ENCODE measurements at places on chromosomes 12 and 14. TPM values are rescaled to one million over a fixed set of nuclear protein-coding genes. Genes with fewer than 3 reads are reported as not detected.

GRCh38 chr12:58026897-58027891 is 85.8 kb downstream of the ATP23 start:
- DNase-seq, result no peak

GRCh38 chr12:60977966-60978365 is 1282.2 kb upstream of the USP15 start:
- DNase-seq, result no peak

DNA sequence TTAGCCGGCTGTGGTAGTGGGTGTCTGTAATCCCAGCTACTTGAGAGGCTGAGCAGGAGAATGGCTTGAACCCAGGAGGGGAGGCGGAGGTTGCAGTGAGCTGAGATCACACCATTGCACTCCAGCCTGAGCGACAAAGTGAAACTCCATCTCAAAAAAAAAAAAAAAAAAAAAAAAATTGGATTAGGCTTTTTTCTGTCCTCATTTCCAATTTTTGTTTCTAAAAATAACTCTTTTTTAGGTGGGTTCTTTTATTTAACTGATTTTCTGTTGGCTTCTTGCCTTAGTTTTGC is 863.7 kb downstream of the LRFN5 start:
- no peak for DNase-seq

The ZFYVE26 gene
- total RNA-seq, result 17.2 TPM

The GLT8D2 gene
- total RNA-seq, result 40.7 TPM

GRCh38 chr12:41288142-41288811 is 100.2 kb downstream of the PDZRN4 start:
- DNase-seq, result no peak

- no peak for DNase-seq
Observed at GRCh38 chr14:38662781-38663180, 406.9 kb upstream of the CLEC14A start.

The SOX5 gene
- total RNA-seq, result not detected

GRCh38 chr12:8886502-8887284 is 27.6 kb upstream of the PHC1 start:
- no peak for DNase-seq

DNA sequence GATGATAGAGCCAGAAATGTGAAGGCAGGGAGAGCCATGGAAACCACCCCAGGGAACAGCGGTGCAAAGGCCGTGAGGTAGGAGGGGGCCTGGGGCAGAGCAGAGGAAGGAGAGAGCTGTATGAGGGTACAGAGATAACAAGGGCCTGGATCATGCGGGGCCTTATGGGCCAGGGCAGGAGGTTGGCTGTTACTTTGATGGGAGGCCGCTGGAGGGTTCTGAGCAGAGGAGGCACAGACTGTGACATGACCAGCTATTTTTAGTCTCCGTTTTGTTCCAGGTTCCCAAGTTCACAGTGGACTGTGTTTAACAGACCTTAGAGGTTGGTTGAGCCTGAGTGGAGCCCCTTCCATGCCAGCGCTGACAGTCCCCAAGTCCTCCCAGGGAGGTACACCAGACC is 118.6 kb downstream of the GCH1 start:
- DNase-seq, result no peak

DNA sequence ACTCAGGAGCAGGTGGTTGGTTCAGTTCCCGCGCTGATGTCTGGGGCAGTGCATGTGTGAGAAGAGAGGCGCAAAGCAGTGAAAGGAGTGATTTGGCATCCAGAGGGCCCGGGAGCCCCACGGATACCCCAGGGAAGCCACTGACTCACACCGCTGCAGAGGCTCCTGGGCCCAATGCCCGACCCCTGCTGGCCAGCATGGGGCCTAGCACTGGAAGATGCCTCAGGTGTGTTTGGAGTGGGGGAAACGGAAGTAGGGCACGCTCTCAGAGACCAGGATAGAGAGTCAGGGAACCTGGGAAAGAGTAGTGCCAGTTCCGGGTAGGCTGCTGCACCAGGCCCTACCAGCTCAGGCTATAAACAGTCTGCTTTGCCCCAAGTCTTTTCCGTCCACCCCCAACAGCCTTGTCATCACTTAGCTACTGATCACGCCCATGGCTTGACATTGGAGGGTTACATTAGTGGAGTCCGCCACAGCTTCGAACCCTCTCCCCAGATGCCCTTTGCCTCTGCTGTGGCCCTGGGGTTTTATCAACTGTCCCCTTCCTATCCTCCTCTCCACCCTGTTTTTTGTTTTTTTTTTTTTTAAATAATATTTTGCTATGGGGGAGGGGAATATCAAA is 9.5 kb upstream of the CSAD start:
- DNase-seq, result peak; percentile 37

The TNFRSF1A gene
- total RNA-seq, result 99.4 TPM

The ATP2A2 gene
- total RNA-seq, result 273 TPM

GRCh38 chr12:11748903-11749302 is 99.4 kb downstream of the ETV6 start:
- no peak for DNase-seq

DNA sequence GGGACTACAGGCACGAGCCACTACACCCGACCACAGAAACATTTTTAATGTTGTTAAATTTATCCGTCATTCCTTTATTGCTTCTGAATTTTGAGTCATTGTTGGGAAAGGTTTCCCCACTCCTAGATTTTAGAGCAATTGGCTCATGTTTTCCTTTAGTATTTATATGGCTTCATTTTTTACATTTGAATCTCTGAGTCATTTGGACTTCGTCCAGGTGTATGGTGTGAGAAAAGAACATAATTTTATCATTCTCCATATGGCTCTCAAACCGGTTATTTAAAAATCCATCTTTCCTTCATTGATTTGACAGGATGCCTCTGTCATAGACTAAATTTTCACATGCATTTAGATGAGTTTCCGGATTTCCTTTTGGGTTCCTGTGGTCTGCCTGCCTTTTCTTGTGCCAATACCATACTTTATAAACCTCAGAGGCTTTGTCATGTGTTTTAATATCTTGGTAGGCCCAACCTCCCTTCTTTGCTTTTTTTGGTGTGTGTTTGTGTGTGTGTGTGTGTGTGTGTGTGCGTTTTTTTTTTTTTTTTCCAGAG is 30.9 kb downstream of the LRTM2 start:
- DNase-seq, result peak; percentile 61

GRCh38 chr12:15757553-15758255 is 31.5 kb downstream of the EPS8 start:
- DNase-seq, result peak; percentile 82

- no peak for DNase-seq
Observed at GRCh38 chr12:48263617-48264016, 60.5 kb upstream of the OR10AD1 start.

The KCTD10 gene
- total RNA-seq, result 135 TPM

- peak; percentile 88 for DNase-seq
Observed at GRCh38 chr12:46389031-46389616, 16.6 kb upstream of the SLC38A2 start.

The MMP19 gene
- 19.7 TPM for total RNA-seq

DNA sequence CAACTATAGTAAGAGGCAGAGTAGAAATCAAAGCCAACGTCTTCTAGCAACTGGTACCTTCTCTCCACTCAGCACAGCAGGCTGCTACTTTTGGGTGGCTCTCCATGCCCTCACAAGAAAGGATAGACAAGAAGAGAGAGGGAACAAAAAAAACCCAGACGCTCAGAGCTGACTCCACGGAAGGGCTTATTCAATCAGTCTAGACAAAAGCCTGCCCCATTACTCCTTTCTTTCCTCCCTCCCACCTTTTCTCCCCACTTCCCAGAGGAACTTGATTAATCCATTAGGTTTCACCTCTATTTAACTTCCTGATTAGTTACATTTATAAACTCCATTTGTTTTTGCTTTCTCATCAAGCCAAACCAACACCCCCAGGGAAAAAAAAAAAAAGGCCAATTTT is 71.1 kb upstream of the CCDC60 start:
- DNase-seq, result no peak

The GUCY2C gene
- total RNA-seq, result not detected

The ACOT6 gene
- total RNA-seq, result not detected

GRCh38 chr14:51157012-51157411 is 62.1 kb upstream of the TRIM9 start:
- no peak for DNase-seq

DNA sequence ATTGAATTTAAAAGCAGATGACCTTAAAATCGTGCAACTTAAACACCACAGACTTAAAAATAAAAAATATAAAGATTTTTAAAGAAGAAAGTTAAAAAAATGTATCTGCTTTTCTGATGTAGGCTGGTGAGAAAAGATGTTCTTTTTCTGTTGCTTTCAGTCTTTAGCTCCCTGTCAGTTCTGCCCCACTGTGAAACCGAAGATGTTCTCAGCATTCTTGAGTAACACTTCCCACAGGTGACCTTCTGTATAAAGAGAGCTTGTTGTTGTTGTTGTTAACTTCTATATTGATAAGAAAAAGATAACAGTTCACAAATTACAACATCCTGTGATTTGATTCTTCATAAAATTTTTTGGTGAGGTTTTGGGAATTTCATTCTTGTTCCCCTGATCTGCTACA is 377.9 kb upstream of the RGS6 start:
- DNase-seq, result no peak

The STXBP6 gene
- total RNA-seq, result 18.2 TPM

DNA sequence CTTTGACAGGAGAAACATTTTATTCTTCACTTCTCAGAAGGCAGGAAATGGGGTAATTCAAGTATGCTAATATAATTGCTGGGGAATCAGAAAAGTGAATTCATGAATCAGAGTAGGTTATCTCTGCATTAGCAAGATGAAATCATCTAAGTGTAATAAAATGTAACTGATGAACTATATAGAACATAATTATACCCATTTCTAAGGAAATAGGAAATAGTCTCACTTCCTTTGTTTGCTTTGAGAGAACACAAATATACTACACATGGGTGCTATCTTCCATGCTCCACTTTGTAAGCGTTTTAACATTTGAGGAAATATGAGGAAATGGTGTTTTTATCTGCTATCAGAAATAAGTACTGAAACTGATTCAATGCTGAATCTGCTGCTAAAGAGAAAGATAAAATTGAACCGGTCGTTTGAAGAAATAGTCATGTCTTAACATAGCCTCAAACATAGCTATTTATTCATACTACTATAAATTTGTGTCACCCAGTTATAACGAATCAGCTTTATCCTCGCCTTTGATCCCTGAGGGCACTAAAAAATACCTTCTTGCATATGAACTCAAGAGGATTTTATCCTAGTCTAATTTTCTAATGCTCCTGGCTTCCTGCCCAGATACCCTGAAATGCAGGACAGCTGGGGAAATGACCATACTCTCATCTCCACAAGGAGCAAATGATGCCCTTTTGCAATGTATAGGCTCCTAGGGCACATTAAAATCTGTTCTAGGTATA is 696.0 kb downstream of the C12orf50 start:
- no peak for DNase-seq

GRCh38 chr12:66885115-66885875 is 206.4 kb upstream of the GRIP1 start:
- DNase-seq, result no peak

- no peak for DNase-seq
Observed at GRCh38 chr12:100661300-100661951, 87.9 kb downstream of the GAS2L3 start.

- peak; percentile 37 for DNase-seq
Observed at GRCh38 chr14:103519043-103519836, 3.4 kb downstream of the CKB start.

DNA sequence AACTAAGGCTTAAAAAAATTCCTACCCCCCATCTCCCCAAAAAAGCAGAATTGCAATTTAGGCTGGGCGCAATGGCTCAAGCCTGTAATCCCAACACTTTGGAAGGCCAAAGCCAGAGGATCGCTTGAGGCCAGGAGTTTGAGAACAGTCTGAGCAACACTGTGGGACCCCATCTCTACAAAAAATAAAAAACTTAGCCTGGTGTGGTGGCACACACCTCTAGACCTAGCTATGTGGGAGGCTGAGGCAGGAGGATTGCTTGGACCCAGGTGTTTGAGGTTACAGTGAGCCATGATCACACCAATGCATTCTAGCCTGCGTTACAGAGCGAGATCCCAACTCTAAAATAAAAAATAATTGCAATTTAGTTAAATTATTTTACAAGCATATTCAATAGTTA is 54.1 kb downstream of the CPM start:
- DNase-seq, result no peak

GRCh38 chr12:116959198-116959460 is 48.4 kb downstream of the FBXW8 start:
- DNase-seq, result no peak

The VRTN gene
- total RNA-seq, result not detected

DNA sequence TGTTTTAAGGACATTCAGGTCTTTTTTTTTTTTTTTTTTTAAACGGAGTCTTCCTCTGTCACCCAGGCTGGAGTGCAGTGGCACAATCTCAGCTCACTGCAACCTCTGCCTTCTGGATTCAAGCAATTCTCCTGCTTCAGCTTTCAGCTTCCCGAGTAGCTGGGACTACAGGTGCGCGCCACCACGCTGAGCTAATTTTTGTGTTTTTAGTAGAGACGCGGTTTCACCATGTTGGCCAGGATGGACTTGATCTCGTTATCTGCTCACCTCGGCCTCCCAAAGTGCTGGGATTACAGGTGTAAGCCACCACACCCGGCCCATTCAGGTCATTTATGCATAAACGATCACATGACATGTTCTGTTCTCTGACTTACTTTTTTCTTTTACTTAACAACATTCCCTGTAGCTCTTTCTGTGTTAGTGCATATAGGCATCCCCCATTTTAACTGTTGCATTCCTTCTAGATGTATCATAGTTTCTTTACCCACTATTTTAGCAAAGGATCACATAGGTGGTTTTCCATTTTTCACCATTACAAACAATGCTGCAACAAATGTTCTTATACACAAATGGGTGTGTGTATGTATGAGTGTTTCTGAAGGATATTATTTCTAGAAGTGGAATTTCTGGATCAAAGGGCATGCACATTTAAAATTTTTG is 74.2 kb downstream of the ARF6 start:
- no peak for DNase-seq

GRCh38 chr14:102717276-102717675 is 60.0 kb upstream of the TRAF3 start:
- no peak for DNase-seq

DNA sequence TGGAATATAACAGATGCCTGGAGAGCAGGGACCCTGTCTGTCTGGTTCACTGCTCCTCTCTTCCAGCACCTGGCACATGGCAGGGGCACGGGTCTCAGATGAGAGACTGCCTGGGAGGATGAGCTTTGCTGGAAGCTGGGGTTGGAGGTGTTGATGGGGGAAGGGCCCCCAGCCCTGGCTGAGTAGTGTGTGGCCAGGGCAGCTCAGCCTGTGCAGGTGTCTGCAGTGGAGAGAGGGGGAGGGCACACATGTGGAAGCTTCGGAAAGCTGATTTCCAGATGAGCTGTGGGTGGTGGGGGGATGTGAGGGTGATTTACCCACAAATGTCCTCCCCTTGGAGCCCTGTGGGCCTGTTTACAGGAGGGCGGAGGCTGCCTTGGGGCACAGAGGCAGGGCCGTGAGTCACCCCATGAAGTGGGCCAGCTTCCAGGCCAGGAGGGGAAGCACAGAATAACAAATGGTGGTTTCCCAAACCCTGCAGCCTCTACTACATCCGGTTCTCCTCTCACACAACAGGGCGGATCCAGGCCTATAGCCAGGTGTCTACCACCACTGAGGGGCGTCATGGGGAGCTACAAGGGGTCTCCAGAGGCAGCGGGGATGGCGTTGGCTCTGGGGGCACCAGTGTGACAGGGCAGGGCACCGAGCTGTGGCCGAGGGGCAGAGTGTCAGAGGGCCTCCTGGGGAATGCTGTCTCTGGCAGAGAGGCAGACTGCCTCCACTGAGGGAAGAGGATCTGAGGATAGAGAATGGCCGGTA is 11.0 kb downstream of the KRT7 start:
- DNase-seq, result peak; percentile 86

- DNase-seq, result no peak
Observed at GRCh38 chr12:120100630-120101029, 15.9 kb downstream of the RAB35 start.

Data from HFFc6 (cell line).